A549 treated with CORT108297 at 1 μM for 4 hours (cell line): ENCODE measurements at places on chromosomes 2 and 18. TPM values are rescaled to one million over a fixed set of nuclear protein-coding genes. Genes with fewer than 3 reads are reported as not detected.

The LONRF2 gene
- total RNA-seq: 2.5 to 3.9 TPM (median 3.4 TPM) in 5 replicates

The CCT4 gene
- total RNA-seq: 304 to 343 TPM (median 320 TPM) in 5 replicates

The SIGLEC15 gene
- total RNA-seq: 0.03 to 0.09 TPM (median 0.07 TPM) in 5 replicates

The INHBB gene
- total RNA-seq: 11.9 to 20.8 TPM (median 16.5 TPM) in 5 replicates

The GDF7 gene
- 0.03 to 0.08 TPM (median 0.06 TPM) in 5 replicates for total RNA-seq

The RBM44 gene
- 0.12 to 0.24 TPM (median 0.17 TPM) in 5 replicates for total RNA-seq

The CHRNA1 gene
- not detected in 5 replicates for total RNA-seq

The C2orf66 gene
- total RNA-seq: 0.06 to 0.13 TPM (median 0.07 TPM) in 3 of 5 replicates, not detected in the others

The UGT1A5 gene
- total RNA-seq: not detected in 5 replicates
